Left lung (tissue), 14 donors: ENCODE measurements at places on chromosomes 2 and 18.

DNA sequence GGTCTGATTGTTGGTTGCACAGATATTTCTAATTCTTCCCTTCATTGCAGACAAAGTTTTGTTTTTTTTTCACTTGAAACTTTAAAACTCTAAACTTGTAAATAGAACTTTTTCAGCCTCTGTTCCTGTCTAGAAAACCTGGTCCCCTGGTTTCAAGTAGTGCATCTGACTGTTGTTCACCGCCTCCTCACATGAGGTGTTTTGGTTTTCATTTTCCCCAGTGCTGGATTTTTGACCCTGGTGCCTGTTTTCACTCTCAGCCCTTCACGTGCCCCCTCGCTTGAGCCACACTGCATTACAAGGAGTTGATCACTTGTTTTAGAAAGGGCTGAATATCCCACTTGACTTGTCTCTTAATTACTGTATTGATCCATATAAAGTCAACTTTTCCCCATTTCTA, 100.1 kb downstream of the TMEM185B start:
- no peak for DNase-seq

- no peak for DNase-seq
Measured at GRCh38 chr2:118469103-118469502, 378.3 kb downstream of the EN1 start.

GRCh38 chr2:44566059-44566458, 204.3 kb downstream of the CAMKMT start:
- DNase-seq: no peak

- DNase-seq: no peak
Measured at GRCh38 chr2:222127660-222128059, 171.1 kb downstream of the PAX3 start.

DNA sequence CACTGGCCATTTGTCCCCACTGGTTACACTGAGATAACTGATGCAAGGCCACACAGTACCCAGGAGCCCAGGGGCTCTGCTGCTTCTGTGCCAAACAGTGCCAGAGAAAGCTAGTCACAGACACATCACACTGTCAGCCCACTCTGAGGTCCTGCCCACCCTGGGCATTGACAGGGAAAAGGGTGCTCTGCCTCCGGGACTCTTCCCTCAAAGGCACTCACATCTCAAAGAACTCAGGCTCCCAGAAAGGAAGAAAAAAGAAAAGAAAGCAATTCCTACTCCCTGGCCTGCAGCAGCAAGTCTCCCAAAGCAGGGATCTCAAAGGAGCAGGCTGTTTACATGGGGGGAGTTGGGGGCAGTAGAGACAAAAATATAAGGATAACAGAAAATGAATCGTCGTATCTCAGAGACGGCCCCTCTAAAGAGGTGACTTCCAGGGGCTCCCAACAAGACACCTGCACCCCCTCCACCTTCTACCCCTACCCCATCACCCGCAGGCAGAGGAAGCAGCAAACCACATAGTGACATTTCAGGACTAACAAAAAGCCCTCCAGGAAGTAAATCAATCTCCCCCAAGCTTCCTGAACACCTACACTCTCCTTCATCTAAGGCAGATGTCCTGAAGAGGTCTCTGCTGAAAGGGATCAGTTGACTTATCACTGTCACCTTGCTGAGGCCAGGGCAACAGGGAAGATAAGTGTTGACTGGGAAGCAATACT, 247.6 kb downstream of the TNS1 start:
- DNase-seq: no peak

- DNase-seq: peak; percentile 65
Measured at GRCh38 chr18:31555971-31556747, 35.5 kb upstream of the TTR start.

DNA sequence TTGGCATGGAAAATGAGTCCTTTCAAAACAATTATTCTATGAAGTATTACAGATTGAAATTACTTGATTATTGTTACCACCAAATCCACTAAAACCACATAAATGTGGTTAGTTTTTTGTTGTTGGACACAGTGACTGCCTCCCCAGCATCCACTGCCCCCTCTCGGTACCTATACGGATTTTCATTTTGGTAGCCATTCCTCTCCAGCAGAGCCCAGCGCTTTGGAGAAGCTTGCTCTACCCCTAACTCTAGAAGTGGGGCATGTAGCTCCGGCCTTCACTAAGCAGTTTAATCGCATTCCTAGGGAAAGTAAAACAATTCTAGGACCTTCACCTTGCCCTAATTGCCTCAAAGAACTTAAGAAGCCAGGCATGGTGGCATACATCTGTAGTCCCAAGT, 24.2 kb downstream of the OLA1 start:
- DNase-seq: no peak

- no peak for DNase-seq
Measured at GRCh38 chr2:159226608-159227385, 59.7 kb downstream of the WDSUB1 start.

DNA sequence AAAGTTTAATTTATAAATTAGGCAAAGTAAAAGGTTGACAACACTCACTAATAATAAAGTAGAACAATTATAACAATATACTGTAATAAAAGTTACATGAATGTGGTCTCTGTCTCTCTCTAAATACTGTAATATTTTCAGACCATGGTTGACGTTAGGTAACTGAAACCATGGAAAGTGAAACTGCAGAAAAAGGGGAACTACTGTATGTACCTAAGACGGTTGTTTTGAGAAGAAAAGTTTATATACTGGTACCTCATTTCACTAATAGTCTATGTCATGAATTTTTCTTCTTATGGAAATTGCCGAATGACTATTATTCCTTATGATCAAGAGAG, 166.7 kb upstream of the ZNF521 start:
- DNase-seq: no peak

GRCh38 chr2:172205292-172205691, 102.6 kb upstream of the DLX2 start:
- DNase-seq: no peak

- no peak for DNase-seq
Measured at GRCh38 chr2:184644685-184645084, 46.4 kb downstream of the ZNF804A start.

- DNase-seq: no peak
Measured at GRCh38 chr2:120256651-120257000, 4.0 kb downstream of the RALB start.

- no peak for DNase-seq
Measured at GRCh38 chr18:6024745-6025248, 129.5 kb upstream of the TMEM200C start.

DNA sequence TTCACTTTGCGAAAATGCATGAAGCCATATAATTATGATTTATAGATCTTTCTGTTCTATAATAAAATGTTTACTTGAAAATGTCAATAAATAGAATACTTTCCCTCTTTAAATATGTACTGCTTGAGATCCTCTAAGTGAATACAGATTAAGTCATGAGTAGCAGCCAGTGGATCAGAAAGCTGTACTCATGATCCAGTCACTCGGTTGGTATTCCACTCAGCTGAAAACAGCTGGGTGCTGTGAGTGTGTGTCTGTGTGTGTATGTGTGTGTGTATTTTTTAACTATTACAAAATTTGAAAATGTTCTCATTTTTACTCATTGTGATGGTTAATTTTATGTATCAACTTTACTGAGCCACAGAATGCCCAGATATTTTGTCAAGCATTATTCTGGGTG, 141.6 kb upstream of the CYP26B1 start:
- DNase-seq: no peak

DNA sequence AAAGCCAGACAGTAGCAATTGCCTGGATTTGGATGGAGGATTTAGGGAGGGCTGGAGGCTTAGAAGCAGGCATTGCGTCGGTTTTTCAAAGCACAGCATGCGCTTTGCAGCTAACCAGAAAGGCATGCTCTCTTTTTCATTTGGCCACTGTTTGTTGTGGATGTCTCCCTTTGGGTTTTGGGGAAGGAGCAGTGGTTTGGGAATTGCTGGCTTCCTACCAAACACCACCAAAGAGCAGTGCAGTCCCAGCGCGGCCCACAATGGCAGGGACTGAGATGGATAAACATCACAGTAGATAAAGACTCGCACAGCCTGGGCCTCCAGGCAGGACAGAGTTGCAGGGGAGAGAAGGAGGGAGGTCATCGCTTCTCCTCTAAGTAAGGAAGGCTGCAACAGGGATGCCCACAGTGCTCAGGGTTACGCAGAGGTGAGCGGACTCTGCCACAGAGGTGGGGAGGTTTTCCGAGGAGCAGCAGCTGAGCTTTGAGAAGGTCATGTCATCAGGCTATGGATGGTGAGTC, 148.5 kb downstream of the MYT1L start:
- DNase-seq: no peak

DNA sequence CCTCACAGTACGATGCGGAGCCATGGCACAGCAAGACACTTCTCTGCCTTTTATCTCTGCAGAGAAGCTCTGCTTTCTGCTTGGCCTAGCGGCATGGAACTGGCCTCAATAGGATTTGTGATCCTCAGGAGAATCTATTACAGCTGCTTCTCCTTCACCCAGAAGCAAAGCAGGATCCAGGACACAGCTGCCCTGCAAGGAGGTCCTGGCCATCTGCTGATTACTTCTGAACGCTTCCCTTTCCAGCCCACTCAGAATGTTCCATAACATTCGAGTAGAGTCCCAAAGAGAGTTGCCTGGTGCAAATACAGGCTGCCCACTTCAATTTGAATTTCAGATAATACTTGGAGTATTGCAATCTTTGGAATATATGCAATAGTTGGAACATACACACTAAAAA, 29.2 kb upstream of the KCNS3 start:
- DNase-seq: no peak

DNA sequence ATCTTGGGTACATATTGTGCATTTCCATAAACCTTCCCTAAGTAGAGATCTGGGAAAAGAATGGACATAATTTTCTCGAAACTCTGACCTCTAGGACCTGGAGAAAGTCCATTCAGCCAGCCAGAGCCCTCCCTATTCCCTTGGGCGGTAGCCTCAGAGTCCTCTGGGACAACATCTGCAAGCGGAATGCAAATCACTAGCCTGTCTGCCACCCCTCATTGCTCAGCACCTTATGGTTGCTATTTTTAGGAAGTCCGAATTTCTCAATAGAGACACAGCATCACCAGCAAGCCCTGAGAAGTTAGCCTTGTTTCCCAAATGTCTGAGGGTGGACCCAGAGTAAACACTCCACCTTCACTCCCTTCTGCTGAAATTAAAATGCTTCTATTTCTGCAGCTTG, 17.6 kb upstream of the CD28 start:
- DNase-seq: no peak

DNA sequence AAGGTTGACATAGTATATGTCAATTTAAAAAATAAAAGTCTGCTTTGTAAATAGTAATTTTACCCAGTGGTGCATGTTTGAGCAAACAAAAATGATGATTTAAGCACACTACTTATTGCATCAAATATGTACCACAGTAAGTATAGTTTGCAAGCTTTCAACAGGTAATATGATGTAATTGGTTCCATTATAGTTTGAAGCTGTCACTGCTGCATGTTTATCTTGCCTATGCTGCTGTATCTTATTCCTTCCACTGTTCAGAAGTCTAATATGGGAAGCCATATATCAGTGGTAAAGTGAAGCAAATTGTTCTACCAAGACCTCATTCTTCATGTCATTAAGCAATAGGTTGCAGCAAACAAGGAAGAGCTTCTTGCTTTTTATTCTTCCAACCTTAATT, 78.6 kb upstream of the CSRNP3 start:
- no peak for DNase-seq

- peak; percentile 27 for DNase-seq
Measured at GRCh38 chr2:124836416-124836815, 811.3 kb downstream of the CNTNAP5 start.

DNA sequence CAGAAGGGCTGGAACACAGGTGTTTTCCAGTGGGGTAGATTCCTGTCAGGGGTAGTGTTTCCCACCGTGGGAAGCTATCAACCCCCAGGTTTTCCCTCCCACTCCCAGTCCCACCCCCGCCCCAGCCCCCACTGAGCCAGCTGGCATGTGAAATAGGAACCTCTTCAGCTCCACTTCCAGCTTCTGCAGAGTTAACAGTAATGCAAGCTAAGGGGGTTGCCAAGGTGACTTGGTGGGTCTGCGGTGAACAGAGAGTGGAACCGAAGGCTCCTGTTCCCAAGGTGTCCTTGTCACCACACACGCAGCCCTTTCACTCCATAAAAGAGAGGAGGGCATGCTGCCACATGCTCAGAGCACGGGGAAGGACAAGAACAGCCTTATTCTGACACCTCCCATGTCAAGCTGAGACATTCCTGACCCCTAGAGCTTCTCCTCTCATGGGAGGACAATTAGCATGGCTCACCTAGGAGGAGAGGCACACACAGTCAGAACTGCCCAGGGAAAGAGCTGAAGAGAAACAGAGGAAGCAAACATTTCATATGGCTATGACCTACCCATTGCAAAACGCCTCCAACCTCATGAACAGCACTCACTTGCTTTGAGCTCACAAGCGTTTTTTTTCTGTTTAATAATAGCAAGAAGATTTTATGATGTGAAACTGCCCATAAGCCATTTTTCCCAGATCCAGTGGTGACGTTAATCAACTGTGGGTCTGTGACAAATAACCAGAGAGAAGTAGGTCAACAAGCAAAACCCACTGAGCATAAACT, 39.8 kb upstream of the TBC1D8 start:
- no peak for DNase-seq

DNA sequence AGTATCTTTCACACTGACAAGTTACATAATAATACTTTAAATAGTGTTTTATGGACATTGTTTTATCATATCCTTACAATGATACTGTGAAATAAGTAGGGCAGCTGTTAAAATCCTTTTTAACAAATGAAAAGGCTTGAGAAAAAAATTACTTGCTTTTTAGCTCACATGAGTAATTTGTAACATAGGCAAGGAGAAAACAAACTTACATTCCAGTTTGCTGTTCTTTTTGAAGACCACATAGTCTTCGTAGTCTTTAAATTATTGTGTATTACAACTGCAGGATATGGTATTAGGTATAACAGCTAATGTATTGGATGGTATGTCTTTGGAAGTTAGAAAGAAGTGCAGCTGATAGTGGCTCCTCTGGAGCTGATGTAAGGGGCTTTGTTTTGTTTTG, 130.8 kb downstream of the COMMD1 start:
- DNase-seq: no peak

DNA sequence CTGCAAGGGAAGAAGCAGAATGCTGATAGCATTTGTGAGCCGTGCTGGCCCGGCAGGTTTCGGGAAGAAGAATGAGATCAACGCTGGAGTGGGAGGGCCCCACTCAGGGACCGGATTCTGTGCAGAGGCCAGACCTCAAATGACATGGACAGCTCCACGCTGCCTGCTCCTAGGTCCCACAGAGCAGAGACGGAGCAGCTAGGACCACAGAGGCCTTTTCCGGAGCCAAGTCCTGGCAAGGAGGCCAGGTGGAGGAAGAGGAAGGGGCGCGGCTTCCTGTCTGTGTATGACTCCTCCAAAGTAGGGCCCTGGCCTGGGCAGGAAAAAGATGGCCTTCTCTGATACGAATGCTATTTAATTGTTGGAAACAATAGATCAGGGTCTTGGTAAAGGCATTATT, 139.9 kb downstream of the LRRC30 start:
- DNase-seq: no peak

GRCh38 chr2:37616677-37617005, 54.8 kb downstream of the CDC42EP3 start:
- no peak for DNase-seq

- DNase-seq: no peak
Measured at GRCh38 chr2:189095101-189095500, 84.5 kb downstream of the COL5A2 start.
